Activated CD8-positive, alpha-beta T cell treated with anti-CD3 and anti-CD28 coated beads, Interleukin-2, amount 10 ng/mL, durations not matched to agents 7 days and 5 days (primary cell): ENCODE measurements at places on chromosomes 6 and 20. TPM values are rescaled to one million over a fixed set of nuclear protein-coding genes. Genes with fewer than 3 reads are reported as not detected.

DNA sequence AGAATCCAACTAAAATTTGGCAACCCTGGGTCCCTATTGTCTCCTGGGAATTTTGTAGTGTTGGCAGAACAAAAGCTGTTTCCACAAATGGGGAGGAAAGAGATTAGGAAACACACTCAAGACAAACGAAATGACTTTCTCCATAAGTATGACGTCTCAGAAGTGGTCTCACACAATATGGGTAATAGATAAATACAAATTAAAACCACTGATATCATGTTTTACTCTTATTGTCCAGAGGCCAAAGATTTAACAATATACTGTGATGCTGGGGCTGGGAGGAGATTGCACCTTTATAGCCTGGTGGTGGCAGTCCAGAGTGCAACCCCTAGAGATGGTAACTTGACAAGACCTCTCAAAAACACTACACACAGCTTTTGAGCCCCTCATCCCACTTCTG lies 18.6 kb downstream of the FKBP1A start:
- no peak overlapping the region for H3K4me3 ChIP-seq
- H3K4me1 ChIP-seq, result peaks cover 75% of the 10 kb centered on the region
- DNase-seq, result peak; percentile 21
- no peaks in the 10 kb centered on the region for H3K27me3 ChIP-seq
- H3K27ac ChIP-seq, result no peak overlapping the region

RNF217 gene
- 0.52 TPM for total RNA-seq

DNA sequence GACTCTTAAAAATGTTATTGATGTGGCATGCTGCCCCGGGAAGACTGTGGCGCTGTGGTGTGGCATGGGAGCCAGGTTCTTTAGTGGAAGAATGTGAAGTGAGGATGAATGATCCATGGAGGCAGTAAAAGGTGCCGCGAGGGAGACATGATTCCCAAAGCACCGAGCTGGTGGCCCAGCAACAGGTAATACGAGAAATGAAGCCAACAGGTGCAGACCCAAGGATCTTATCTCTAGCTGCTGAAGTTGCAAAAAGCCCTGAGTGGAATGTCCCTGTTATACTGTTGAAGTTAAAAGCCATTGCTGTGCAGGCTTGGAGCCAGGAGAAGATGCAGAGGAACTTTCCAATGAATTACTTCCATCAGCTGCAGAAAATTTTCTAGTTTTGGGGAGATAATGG lies 53.5 kb downstream of the OR2B6 start:
- no peak overlapping the region for H3K4me3 ChIP-seq
- no peak overlapping the region for H3K27ac ChIP-seq
- DNase-seq, result no peak
- peaks cover 7% of the 10 kb centered on the region for H3K4me1 ChIP-seq
- H3K36me3 ChIP-seq, result peaks cover 3% of the 10 kb centered on the region
- H3K27me3 ChIP-seq, result peaks cover 3% of the 10 kb centered on the region

DNA sequence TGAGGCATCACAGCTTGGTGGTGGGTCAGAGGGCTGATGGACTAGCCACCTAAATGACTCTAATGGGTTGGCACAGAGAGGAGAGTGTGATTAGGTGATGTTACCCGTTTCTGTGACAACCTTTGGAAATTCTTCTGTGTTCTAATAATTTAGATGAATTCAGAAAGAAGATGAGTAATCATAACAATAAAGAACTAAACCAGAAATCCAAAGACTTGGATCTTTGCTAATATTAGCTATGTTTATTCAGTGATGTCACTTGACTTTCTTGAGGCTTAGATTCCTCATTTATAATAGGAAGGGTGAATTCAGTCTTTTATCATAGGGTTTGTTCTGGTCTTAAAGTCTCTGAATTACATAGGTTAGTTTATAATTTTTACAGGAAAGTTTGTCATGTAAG lies 19.9 kb downstream of the CRYBG1 start:
- DNase-seq, result no peak
- no peaks in the 10 kb centered on the region for H3K36me3 ChIP-seq
- H3K27me3 ChIP-seq, result peaks cover 8% of the 10 kb centered on the region
- no peak overlapping the region for H3K27ac ChIP-seq

ECI2 gene
- 42.0 TPM for total RNA-seq

- H3K36me3 ChIP-seq, result no peaks in the 10 kb centered on the region
- peaks cover 4% of the 10 kb centered on the region for H3K27me3 ChIP-seq
- no peak overlapping the region for H3K4me3 ChIP-seq
- no peak overlapping the region for H3K27ac ChIP-seq
Observed at GRCh38 chr6:155004576-155005372, 9.7 kb downstream of the TIAM2 start.

GRCh38 chr6:42599558-42599957 lies 35.7 kb downstream of the UBR2 start:
- no peak overlapping the region for H3K4me3 ChIP-seq
- H3K36me3 ChIP-seq, result peaks cover 38% of the 10 kb centered on the region
- no peak for DNase-seq

- peaks cover 45% of the 10 kb centered on the region for H3K27me3 ChIP-seq
- DNase-seq, result no peak
- H3K4me3 ChIP-seq, result no peak overlapping the region
Observed at GRCh38 chr6:14060971-14061370, 56.6 kb upstream of the CD83 start.

DNA sequence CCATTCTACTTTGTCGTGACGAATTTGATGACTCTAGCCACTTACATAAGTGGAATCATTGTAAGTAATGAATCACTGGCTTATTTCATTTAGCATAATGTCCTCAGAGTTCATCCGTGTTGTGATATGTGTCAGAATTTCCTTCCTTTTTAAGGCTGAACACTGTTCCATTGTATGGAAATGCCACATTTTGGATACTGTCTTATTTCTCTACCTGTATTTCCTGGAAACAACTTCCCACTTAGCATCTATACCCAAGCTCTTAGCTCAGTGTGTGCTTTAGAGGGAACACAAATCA lies 28.8 kb upstream of the GGTLC1 start:
- DNase-seq, result no peak
- no peak overlapping the region for H3K27ac ChIP-seq
- no peak overlapping the region for H3K4me3 ChIP-seq
- H3K36me3 ChIP-seq, result no peaks in the 10 kb centered on the region
- H3K4me1 ChIP-seq, result peaks cover 5% of the 10 kb centered on the region

DNA sequence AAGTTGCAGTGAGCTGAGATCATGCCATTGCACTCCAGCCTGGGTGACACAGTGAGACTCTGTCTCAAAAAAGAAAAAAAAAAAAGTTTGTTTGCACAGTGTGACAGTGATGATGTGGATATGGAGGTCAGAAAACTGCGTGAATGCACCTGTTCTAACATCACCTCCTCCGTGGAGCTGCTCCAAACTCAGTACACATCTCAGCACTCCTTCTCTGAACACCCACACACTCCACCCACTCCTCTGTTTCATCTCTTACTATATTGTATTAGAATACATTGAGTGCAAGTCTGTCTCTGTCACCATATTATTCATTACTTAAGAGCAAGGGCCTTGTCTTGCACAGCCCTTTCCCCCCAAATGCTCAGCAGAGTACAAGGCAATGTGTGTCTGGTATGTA lies 51.5 kb upstream of the ENPP4 start:
- H3K27ac ChIP-seq, result no peak overlapping the region
- no peaks in the 10 kb centered on the region for H3K36me3 ChIP-seq
- no peak overlapping the region for H3K4me3 ChIP-seq
- no peak for DNase-seq
- no peaks in the 10 kb centered on the region for H3K4me1 ChIP-seq

- no peak overlapping the region for H3K27ac ChIP-seq
- peaks cover 17% of the 10 kb centered on the region for H3K27me3 ChIP-seq
- no peak overlapping the region for H3K4me3 ChIP-seq
- DNase-seq, result no peak
Observed at GRCh38 chr20:59082077-59082740, 39.6 kb upstream of the PRELID3B start.

- H3K4me3 ChIP-seq, result peak overlapping the region; percentile 67
- H3K4me1 ChIP-seq, result peaks cover 40% of the 10 kb centered on the region
- H3K27ac ChIP-seq, result peak overlapping the region; percentile 97
- DNase-seq, result peak; percentile 39
Observed at GRCh38 chr6:63529498-63529897, 42.8 kb upstream of the LOC128125822 start.

- DNase-seq, result no peak
- H3K27me3 ChIP-seq, result peaks cover 5% of the 10 kb centered on the region
- H3K4me1 ChIP-seq, result no peaks in the 10 kb centered on the region
- no peak overlapping the region for H3K4me3 ChIP-seq
Observed at GRCh38 chr6:132330759-132331158, 70.5 kb downstream of the MOXD1 start.

- no peak overlapping the region for H3K27ac ChIP-seq
- H3K4me3 ChIP-seq, result no peak overlapping the region
- no peak for DNase-seq
- no peaks in the 10 kb centered on the region for H3K4me1 ChIP-seq
Observed at GRCh38 chr6:124368131-124368530, 564.5 kb downstream of the NKAIN2 start.

GRCh38 chr6:30782425-30783014 lies 38.2 kb upstream of the IER3 start:
- DNase-seq, result no peak
- H3K4me3 ChIP-seq, result no peak overlapping the region
- peaks cover 76% of the 10 kb centered on the region for H3K4me1 ChIP-seq
- H3K27ac ChIP-seq, result peak overlapping the region; percentile 5
- peaks cover 5% of the 10 kb centered on the region for H3K36me3 ChIP-seq

FANCE gene
- 21.9 TPM for total RNA-seq

TTBK1 gene
- total RNA-seq, result not detected

DNA sequence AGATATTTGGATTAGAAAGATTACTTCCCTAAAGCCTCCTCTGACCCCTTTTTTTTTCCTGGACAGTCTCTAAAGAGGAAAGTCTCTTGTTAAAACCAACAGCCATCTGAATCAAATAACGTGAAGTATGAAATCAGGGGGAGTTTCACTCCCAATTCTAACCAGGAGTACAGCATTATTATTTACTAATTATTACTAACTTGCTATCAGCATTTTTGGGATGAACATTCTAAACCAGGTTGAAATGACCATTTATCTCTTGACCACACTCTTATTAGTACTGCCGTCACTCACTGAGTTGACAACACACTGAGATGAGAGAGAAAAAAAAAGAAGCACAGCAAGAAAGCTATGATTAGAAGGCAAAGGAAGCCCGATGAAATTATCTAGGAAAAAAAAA lies 114.4 kb upstream of the BCLAF1 start:
- H3K36me3 ChIP-seq, result no peaks in the 10 kb centered on the region
- H3K4me1 ChIP-seq, result no peaks in the 10 kb centered on the region
- no peak overlapping the region for H3K27ac ChIP-seq
- peaks cover 11% of the 10 kb centered on the region for H3K27me3 ChIP-seq
- no peak overlapping the region for H3K4me3 ChIP-seq

KIAA0408 gene
- 3.1 TPM for total RNA-seq

- peak overlapping the region; percentile 65 for H3K4me3 ChIP-seq
- H3K27ac ChIP-seq, result peak overlapping the region; percentile 99
- peaks cover 61% of the 10 kb centered on the region for H3K4me1 ChIP-seq
- no peaks in the 10 kb centered on the region for H3K27me3 ChIP-seq
- peak; percentile 79 for DNase-seq
- H3K36me3 ChIP-seq, result peaks cover 39% of the 10 kb centered on the region
Observed at GRCh38 chr20:64035066-64035932, 683 bp upstream of the C20orf204 start.

DNA sequence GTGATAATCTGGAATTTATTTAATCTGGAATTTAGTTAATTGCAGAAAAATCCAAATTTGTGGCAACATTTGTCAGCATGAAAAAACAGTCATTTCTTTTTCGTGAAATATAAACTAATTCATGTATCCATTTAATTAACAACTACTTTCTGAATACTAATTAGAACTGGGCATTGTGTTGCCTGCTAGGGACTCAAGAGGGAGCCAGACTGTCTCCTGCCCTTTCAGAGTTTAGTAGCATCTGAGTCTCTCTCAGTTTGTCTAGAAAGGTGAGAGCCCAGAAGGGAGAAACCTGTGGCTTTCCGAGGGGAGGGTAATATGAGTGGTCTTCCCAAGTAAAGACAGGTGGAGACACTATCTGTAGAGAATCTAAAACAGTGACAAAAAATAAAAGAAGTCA lies 210.9 kb upstream of the HDDC2 start:
- no peaks in the 10 kb centered on the region for H3K4me1 ChIP-seq
- H3K27ac ChIP-seq, result no peak overlapping the region
- no peaks in the 10 kb centered on the region for H3K36me3 ChIP-seq
- peaks cover 1% of the 10 kb centered on the region for H3K27me3 ChIP-seq
- H3K4me3 ChIP-seq, result no peak overlapping the region

DNA sequence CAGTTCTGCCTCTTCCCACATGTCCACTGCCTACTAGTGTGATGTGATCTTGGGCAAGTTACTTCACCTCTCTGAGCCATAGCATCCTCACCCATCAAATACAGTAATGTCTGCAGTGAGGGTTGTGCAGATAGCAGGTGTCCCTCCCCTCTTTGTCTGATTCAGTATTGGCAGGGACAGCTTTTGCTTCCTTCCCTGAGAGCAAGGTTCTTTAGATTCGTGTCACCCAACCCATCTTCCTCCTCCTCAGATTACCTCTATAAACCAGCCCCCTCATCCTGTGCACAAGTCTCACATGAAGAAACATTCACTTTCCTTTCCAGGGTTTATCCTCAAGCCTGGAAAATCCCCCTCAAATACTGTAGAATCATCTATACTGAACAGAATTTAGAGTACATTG lies 15.4 kb downstream of the ACTR5 start:
- no peak for DNase-seq
- no peak overlapping the region for H3K4me3 ChIP-seq
- H3K36me3 ChIP-seq, result peaks cover 49% of the 10 kb centered on the region
- H3K27me3 ChIP-seq, result no peaks in the 10 kb centered on the region
- no peak overlapping the region for H3K27ac ChIP-seq

DDX43 gene
- total RNA-seq, result 0.66 TPM

DNA sequence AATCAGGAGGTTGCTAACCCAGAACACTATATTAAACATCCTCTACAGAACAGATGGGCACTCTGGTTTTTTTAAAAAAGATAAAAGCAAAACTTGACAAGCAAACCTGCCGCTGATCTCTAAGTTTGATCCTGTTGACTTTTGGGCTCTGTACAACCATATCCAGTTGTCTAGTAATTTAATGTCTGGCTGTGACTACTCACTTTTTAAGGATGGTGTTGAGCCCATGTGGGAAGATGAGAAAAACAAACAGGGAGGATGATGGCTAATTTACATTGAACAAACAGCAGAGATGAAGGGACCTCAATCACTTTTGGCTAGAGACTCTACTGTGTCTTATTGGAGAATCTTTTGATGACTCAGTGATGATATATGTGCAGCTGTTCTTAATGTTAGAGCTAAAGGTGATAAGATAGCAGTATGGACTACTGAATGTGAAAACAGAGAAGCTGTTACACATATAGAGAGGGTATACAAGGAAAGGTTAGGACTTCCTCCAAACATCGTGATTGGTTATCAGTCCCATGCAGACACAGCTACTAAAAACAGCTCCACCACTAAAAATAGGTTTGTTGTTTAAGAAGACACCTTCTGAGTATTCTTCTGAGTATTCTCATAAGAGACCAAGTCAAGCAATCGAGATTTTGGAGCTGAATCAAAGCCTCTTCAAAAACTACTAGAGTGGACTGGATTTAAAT lies 201.2 kb upstream of the SHLD1 start:
- no peak for DNase-seq
- no peak overlapping the region for H3K27ac ChIP-seq
- H3K27me3 ChIP-seq, result no peaks in the 10 kb centered on the region
- peaks cover 41% of the 10 kb centered on the region for H3K36me3 ChIP-seq

- H3K4me1 ChIP-seq, result no peaks in the 10 kb centered on the region
- DNase-seq, result no peak
- H3K27me3 ChIP-seq, result peaks cover 26% of the 10 kb centered on the region
- no peak overlapping the region for H3K4me3 ChIP-seq
Observed at GRCh38 chr6:71342772-71343171, 54.2 kb downstream of the OGFRL1 start.

GRCh38 chr6:38193051-38193450 lies 373.5 kb downstream of the ZFAND3 start:
- no peak for DNase-seq
- H3K36me3 ChIP-seq, result no peaks in the 10 kb centered on the region
- no peaks in the 10 kb centered on the region for H3K4me1 ChIP-seq
- H3K4me3 ChIP-seq, result no peak overlapping the region
- no peaks in the 10 kb centered on the region for H3K27me3 ChIP-seq
- H3K27ac ChIP-seq, result no peak overlapping the region
